MV-4-11 (cell line): ENCODE measurements at places on chromosomes 2 and 18.

GRCh38 chr2:169479257-169480078, at the start of gene BBS5:
Gene BBS5 (plus strand): TSS chr2:169479494. CDS start chr2:169479554, 60 bp downstream.
- DNase-seq: peak; percentile 61

DNA sequence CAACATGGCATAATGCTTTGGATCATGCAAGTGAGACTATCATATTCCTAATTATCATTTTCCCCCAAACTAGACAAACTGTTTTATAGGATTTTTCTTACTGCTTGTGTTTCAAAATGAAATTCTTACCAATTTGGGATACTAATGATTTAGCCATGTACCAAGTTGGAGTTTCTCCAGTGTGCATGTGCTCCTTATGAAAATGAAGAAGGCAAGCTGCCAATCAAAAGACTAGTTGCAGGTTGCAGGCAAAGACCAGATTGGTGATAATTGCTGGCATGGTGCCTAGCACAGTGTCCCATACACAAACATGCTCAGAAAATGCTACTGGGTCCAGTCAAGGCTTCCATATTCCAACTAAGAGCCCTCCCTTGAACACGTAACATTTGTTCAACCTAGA, 771.8 kb upstream of the FANCL start:
- no peak for DNase-seq

DNA sequence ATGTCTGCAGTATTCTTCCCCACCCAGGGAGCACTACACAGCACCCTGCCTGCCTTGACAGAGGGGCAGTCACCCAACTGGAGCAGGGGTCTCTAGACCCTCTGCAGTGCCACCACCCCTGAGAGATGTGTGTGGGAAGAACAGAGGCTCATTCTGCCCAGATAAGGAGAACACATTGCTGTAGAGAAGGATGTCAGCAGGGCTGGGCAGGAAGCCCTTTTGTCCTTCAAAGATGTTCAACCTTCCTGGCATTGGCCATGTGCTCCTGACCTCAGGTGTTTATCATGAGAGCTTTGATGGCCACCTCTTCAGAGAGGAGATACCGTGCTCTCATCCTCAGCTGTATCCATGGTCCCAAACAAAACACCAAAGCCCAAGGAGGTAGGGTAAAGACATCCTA, 4.6 kb upstream of the TEX51 start:
- DNase-seq: no peak

DNA sequence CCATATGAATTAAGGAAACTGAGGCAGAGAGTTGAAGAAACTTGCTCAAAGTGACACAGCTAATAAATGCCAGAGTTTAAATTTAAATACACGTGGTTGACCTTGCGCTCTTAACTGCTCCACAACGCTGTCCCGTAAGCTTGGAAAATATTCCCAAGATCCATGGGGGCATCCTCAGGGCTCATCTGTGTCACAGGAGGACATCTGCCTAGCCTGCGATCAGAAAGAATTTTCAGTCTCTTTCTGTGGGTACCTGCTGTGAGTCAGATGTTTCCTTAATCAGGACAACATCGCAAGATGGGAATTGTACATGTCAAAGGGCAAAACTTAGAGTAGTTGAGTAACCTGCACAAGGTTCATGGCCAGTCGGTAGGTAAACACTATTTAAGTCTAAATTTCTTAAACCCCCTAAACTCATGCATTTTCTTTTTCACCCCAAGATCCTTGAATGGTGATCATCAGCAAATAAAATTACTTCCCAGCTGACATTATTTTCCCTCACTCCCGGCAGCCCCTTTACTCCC, 1.4 kb downstream of the CMPK2 start:
- DNase-seq: no peak

GRCh38 chr18:45373286-45373880, 241.9 kb upstream of the SLC14A2 start:
- DNase-seq: peak; percentile 80

DNA sequence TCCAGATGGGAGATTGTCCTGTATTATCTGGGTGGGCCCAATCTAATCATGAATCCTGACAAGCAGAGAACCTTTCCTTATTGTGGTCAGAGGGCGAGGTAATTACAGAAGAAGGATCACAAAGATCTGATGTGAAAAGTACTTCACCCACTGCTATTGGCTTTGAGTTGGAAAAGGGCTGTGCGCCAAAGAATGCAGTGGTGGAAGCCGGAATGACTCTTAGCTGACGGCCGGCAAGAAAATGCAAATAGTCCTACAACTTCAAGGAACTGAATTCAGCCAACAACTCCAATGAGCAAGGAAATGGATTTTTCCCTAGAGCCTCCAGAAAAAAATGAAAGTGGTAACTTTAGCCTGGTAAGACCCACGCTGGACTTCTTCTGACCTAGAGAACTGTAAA, 67.3 kb downstream of the CTNNA2 start:
- DNase-seq: no peak

DNA sequence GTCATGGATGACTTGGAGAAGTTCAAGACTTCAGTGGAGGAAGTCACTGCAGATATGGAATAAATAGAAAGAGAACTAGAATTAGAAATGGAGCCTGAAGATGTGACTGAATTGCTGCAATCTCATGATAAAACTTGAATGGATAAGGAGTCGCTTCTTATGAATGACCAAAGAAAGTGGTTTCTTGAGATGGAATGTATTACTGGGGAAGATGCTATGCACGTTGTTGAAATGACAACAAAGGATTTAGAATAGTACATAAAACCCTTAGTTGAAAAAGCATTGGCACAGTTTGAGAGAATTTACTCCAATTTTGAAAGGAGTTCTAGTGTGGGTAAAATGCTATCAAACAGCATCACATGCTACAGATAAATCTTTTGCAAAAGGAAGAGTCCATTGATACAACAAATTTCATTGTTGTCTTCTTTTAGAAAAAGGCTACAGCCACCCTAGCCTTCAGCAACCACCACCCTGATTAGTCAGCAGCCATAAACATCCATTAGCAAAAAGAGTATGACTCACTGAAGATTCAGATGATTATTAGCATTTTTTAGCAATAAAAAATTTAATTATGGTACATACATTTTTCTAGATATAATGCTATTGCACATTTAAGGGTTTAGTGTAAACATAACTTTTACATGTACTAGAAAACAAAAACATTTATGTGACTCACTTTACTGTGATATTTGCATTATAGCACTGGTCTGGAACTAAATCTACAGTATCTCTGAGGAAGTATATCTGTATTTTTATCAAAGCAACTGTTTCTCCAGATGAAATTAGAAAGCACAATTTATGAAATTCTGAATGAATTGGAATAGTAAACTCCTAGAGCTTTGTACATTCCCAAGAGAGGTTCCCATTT, 110.5 kb upstream of the TACR1 start:
- no peak for DNase-seq

- DNase-seq: no peak
These were observed 45.7 kb downstream of the PMAIP1 start for GRCh38 chr18:59945544-59945943.

DNA sequence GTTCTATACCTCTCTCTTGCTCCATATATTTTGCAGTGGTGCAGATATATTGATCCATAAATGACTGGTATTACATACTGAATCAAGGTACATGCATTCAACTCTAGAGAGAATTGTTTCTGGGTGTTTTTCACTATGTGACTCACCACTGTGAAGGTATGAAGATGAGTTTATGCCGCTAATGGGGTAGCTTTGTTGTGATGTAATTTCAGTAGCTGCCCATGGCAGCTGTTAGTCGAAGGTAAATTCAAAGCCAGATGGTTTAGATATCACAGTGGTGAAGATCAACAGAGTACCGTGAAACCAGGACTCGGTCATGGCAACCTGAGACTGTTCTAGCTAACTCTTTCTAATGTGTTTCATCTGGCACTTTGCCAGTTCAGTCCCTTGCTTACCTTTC, 50.4 kb downstream of the PKP4 start:
- DNase-seq: no peak
